ENCODE measurements at places on chromosomes 12 and 14. TPM values are rescaled to one million over a fixed set of nuclear protein-coding genes. Genes with fewer than 3 reads are reported as not detected.

GRCh38 chr12:24795699-24796347, 153.1 kb downstream of the BCAT1 start:
- DNase-seq: no peak
- no peak overlapping the region for H3K4me3 ChIP-seq
- no peaks in the 10 kb centered on the region for H3K27me3 ChIP-seq
- no peak overlapping the region for H3K27ac ChIP-seq

DNA sequence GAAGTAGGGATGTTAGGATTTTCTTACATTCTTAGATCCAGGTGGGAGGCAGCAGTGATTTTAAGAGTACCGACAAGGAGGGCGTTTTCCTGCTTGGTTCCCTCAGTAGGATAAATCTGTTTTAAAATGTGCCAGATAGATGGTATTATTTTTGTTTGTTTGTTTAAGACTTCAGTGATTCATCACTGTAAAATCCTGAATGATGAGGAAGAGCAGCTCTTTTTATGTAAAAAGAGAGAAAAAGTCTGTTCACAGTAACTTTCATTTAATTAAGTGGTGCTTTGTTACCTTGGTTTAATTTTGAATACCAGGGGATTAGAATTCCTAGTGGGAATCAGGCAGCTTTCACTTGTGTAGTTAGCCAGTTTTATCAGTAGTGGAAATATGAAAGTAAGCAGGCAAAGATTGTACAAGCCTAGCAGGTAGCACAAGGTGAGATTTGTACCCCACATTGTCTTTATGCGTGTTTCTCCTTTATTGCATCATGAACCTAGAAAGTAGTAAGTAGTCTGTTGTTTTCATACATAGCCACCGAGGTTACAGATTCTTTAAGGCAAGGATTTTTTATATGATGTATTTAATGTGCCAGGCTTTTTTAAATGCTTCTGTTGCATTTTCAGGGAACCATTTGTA, 349.6 kb downstream of the CCDC91 start:
- H3K36me3 ChIP-seq: no peaks in the 10 kb centered on the region
- no peak overlapping the region for H3K4me3 ChIP-seq
- H3K4me1 ChIP-seq: no peaks in the 10 kb centered on the region
- H3K27ac ChIP-seq: no peak overlapping the region

- H3K4me3 ChIP-seq: no peak overlapping the region
- peaks cover 5% of the 10 kb centered on the region for H3K4me1 ChIP-seq
- DNase-seq: no peak
- no peaks in the 10 kb centered on the region for H3K27me3 ChIP-seq
- no peaks in the 10 kb centered on the region for H3K36me3 ChIP-seq
- no peak overlapping the region for H3K27ac ChIP-seq
These were observed 344.5 kb downstream of the ZFP36L1 start for GRCh38 chr14:68448252-68448902.

DNA sequence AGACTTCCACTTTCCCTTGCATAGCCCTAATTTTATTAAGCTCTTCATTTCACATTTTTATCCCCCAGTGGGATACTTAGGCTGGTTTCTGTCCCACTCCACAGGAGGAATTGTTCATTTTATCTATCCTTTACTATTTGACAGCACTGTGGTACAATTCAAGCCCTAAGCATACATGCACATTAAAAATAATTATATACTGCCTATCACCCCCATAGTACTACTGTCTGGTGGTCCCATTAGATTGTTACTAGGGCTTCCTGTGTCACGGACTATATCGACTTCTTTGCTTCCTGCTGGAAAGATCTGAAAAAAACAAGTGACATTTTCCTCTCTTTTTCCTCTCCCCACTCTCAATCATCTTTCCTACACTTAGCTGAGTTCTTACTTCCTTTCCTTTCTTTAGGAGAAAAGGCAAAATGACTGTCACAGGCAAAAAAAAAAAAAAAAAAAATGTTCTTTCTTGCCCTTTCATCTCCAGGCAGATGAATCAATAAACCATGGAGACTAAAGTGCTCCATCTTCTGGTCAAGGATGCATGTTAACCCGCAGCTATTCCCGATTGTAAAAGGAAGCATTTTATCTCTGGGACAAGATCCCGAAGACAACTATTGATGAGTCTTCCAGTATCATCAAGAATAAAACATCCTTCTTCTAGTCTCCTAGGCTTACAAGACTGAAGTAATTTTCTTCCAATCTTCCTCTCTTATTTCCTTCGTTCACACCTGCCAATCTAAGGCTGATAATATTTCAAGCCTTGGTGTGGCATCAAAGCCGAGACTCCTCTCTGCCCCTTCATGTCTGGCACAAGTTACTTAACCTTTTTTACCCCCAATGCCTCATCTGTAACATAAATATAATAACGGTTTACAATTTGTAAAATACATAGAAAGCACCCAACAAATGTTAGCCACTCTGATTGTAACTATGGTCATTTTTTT, 94.4 kb upstream of the PLEKHG7 start:
- H3K27me3 ChIP-seq: no peaks in the 10 kb centered on the region
- no peaks in the 10 kb centered on the region for H3K4me1 ChIP-seq
- no peaks in the 10 kb centered on the region for H3K36me3 ChIP-seq

DNA sequence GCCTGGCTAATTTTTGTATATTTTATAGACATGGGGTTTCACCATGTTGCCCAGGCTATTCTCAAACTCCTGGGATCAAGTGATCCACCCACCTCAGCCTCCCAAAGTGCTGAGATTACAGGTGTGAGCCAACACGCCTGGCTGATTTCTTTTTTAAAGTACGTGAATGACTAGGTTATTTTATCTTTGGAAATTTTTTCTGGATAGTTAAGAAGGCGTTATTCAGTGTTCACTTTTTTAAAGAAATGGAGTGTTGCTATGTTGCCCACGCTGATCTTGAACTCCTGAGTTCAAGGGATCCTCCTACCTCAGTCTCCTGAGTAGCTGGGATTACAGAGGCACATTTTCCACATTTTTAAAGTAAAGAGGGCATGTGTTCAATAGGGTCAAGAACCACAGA, 58.6 kb downstream of the SVOP start:
- no peaks in the 10 kb centered on the region for H3K27me3 ChIP-seq
- no peak for DNase-seq
- no peaks in the 10 kb centered on the region for H3K4me1 ChIP-seq
- H3K36me3 ChIP-seq: no peaks in the 10 kb centered on the region
- H3K27ac ChIP-seq: no peak overlapping the region

The ARHGAP9 gene
- 101 TPM for total RNA-seq

The RPGRIP1 gene
- total RNA-seq: not detected
